ENCODE measurements at places on chromosomes 3 and 15.

DNA sequence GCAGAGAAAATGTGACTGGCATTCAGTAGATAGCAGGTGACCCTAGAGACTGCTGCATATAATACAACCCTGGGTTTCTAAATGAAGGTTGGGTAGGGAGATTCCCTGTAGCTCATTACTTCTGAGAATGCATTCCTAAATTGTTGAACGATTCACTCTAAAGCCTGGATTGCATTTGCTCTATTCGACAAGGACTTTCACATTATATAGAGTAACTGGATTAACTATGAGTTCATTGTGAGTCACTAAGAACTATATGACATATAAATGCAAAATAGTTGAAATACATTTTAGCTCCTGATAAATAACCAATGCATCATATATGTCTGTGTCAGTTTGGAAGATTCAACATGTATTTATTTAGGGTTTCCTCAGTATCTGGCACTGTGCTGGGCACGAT is 294.7 kb upstream of the CCDC54 start:
- DNase-seq = no peak

DNA sequence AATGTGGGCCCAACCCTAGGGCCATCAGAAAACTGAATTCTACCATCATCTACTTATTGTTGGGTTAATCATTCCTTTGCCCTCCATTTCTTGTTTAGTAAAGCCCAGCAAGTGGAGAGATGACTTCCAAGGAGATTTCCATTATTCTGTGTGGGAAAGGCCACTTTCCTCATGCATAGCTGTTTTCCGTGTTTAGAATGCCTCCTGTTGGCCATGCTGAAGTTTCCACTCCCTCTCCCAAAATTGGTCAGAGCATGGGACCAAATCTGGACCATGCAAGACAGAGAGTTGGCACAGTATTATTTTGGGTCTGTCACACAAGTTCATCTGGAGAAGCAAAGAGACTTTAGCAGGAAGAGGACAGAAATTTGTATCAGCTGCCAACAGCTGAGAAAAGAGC is 15.3 kb upstream of the SUSD5 start:
- DNase-seq = no peak

DNA sequence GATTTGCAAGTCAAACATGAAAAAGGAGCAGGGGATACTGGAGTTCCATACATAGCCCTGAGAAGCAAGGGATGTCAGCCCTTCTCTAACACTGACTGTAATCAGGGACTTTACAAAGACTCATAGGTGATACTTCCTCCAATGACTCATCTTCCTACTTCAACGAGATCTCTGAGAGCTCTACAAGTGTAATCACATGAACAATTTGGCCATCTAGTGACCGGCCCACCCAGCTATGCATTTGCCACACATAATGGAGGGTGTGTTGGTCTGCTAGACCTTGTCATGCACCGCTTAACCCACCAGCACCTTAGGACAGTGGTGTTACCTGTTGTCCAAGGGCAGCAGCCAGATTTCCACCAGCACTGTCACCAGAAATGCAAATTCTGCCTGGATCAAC is 75.3 kb downstream of the NCEH1 start:
- DNase-seq = no peak

- no peak for DNase-seq
These were observed 106.4 kb upstream of the RPL32 start for GRCh38 chr3:12947504-12948369.

DNA sequence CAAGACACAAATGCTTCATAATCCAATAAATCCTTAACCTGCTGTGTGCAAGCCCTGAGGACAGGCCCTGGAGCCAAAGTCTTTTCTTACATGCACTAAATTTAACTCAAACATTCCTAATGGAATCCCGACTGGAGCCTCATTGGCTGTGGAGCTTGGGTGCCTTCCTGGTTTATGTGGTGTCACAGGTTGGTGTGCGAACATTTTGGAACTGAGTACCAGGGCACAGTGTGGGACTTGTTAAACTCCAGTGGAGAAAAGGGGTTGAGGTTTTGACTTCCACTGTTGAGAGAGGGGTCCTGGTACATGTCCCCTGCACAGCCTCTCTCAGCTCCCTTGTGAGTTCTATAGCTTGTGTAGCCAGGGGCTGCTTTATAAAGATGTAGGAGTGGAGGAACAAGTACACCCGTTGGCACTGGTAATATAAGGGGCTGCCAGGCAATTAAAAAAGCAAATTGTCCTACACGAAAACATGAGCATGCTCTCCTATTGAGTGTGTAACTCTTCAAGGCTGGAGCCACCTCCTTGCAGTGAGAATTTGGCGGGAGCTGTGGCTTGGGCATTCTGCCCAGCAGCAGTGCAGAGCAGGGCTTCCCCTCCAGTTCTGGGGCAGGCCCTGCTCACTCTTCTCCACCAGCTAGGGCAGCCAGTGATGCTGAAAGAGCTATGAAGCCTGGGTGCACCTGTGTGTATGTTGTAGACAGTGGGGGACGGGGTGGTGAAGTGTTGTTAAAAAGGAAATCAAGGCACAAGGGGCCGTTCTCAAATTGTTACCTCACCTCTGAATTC is 218.1 kb downstream of the CLSTN2 start:
- DNase-seq = no peak

DNA sequence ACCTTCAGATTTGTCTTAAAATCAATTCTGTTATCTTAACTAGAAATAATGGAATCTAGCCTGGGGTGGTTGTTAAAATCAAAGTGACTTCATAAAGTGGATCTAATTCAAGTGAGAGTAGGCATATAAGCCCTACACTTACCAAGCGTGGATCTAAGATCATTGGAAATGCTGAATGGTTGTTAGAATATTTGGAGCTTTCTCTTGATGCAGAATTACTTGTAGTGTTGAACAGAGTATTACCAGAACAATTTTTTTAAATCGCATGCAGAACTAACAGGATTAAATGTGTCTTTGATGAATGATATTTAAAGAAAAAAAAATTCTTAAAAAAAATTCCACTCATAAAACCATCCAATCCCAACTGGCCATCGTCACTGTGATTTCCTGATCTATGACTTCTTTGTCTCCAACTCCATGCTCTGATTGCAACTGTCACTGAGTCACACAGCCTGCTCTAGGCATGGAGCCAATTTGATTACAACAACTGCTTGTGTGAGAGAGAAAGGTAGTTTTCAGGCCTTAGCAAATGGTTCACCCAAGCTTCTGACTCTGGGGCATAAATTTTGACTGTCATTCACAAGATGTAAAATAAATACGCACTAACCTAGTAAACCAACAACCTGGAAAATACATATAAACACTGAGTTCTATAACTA is 25.9 kb upstream of the SPRED1 start:
- DNase-seq = no peak

DNA sequence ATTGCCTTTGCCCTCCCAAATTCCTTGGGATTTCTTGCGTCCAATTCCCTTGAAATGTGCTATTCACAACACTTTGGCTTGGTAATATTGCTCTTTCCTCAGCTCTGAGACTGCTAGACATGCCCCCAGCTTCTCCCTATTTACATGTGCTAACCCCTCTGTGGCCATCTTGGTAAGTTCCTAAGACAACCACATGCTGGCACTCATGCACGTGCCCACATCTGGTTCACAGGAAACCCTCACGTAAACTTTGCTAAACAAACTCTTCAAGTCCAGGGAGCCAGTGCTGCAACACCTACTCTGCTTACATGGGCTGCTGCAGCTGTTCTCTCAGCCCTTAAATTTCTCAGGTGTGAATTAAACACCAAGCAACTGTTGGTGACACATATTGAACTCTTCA is 121.8 kb downstream of the ADAMTSL3 start:
- DNase-seq = no peak

DNA sequence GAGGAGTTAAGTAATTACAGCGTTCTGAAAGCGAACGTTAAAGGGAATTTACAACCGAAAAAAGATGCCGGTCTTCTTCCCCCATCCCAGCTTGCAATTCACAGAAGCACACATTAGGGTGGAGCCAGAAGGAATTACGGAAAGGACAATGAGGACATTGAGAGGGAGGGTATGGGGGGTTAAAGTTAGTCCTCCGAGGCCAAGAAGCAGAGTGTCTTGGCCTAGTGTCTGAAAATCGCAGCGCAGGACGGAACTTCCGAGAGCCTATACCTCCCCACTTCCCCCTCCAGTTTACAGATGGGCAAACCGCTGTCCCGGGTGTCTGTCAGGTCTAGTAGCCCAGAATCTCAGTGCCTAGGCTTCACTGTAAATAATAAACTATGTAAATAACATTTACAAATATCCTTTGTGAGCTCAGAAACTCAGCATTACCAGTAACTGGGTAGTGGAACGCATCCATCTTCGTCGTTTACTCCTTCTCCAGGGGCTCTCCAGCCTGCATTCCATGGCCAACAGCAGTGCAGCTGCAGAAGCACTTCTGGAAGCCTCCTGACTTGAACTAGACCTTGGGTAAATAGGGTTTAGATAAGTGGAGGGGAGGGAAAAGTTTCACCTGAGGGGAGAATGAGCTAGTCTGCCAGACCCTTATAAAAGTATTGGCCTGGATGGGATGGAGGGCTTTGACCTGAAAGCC is 922 bp downstream of the ADPRH start:
- peak; percentile 24 for DNase-seq

GRCh38 chr3:152785051-152785450 is 49.9 kb upstream of the P2RY1 start:
- DNase-seq = no peak

GRCh38 chr3:125374996-125375941 is at the start of gene ZNF148:
Gene ZNF148 (minus strand): TSS chr3:125375325. CDS start chr3:125313640, 61,685 bp downstream.
- peak; percentile 93 for DNase-seq

DNA sequence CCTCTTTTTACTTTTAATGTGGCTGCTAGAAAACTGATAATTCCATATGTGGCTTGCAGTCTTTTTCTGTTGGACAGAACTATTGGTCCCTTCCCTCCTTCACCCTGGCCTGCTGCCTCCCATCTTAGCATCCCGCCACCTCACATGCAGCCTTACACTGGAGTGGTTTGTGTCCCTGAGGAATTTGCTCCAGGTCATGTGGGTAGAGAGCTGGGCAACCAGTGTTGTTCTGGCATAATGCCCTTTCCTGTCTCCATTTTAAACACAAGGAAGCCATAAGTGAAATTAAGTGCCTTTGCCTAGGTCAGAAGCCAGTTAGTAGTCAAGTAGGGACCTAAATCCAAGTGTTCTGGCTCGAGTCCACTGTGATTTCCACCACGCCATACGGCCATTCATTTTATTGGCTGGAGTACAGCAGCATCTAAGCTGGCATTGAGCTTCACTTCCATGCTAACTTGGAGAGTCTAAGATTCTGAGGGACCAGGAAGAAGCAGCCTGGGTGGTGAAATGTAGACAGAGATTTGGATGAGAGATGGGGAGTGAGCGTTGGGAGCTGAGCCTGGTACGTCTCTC is 46.0 kb upstream of the PLXNA1 start:
- DNase-seq = no peak

DNA sequence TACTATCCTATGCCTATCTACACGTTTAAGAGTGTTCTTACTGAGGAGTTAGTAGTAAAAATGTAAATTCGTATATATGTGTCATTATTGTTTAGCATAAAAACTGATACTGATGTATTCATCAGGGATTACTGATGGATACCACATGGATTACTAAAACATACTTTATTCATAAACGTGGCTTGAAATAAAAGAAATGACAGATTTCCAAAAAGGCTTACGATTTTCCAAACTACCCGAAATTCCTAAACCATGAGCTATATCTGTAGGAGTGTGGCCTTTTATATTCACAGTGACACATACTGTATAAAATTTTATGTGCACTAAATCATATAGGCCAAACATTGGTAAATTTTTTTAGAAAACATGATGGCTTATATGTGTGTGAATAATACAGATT is 6.9 kb downstream of the TSC22D2 start:
- DNase-seq = no peak

DNA sequence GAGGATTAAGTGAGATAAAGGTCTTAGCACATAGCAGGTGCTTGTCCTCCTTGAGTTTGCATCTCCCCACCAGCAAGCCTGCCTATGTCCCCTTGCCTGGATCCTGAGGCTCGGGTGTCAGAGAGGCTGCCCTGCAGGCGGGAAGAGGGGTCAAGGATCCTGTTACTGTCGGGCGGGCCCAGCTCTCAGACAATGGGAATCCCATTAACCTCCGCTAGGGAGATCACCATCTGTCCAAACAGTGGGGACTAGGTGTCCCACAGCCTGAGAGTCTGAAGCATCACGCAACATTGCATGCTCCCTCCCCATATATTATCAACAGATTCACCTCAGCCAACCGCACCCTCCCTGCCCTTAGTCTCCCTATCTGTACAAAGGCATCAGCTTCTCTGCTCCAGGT is 151.4 kb downstream of the FBLN2 start:
- no peak for DNase-seq

Measured in activated CD4-positive, alpha-beta T cell treated with anti-CD3 and anti-CD28 coated beads for 48 hours (primary cell).